Brain microvascular endothelial cell (primary cell): ENCODE measurements at places on chromosomes 7 and 10.
A peak's percentile ranks its signal among the peaks of the same experiment; 100 is the strongest.

DNA sequence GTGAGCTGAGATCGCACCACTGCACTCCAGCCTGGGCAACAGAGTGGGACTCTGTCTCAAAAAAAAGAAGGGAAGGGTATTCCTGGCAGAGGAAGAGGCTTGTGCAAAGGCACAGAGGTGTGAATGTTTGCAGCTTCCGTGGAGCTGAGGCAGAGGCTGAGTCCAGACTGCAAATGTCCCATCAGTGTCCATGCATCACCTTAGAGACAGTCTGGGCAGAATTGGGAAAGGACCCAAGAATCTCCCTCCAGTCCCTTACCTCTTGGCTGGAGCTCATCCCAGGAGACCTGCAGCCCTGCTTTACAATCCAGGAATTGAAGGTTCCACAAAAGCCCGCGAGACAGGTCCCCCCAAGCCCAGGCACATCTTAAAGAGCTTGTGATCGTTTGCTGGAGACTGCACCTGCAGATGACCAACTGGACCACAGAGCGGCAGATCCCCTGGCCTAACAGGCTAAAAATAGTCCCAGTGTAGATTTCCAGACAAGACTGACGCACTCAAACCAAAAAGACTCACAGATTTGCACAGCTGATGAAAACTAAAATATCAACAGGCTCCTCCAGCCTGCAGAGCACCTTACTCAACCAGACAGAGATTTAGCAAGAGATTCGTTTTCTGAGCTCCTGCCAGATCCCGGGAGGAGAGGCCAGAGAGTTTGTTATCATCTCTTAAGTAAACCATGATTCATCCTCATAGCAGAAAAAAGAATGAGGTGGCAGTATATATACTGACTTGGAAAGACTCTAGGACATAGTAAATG is 22.9 kb upstream of the NANOS1 start:
- peak; percentile 99 for DNase-seq

- no peak for DNase-seq
These were observed 335.3 kb downstream of the GLRX3 start for GRCh38 chr10:130471486-130471885.

DNA sequence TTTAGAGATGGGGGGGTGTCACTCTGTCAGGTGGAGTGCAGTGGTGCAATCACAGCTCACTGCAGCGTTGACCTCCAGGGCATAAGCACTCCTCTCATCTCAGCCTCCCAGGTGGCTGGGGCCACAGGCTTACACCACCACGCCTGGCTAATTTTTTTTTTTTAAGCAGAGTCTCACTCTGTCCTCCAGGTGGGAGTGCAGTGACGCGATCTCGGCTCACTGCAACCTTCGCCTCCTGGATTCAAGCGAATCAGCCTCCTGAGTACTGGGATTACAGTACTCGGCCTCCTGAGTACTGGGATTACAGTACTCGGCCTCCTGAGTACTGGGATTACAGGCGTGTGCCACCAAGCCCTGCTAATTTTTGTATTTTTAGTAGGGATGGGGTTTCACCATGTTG is 23.6 kb upstream of the PPIA start:
- DNase-seq = no peak

- DNase-seq = no peak
These were observed 3.0 kb upstream of the SH2B2 start for GRCh38 chr7:102283477-102284189.

GRCh38 chr10:116398224-116398623 is 29.4 kb upstream of the PNLIPRP3 start:
- DNase-seq = no peak

- DNase-seq = no peak
These were observed 11.9 kb upstream of the HUS1 start for GRCh38 chr7:47991270-47991669.

GRCh38 chr10:112308125-112308502 is 24.9 kb downstream of the TECTB start:
- DNase-seq = no peak

DNA sequence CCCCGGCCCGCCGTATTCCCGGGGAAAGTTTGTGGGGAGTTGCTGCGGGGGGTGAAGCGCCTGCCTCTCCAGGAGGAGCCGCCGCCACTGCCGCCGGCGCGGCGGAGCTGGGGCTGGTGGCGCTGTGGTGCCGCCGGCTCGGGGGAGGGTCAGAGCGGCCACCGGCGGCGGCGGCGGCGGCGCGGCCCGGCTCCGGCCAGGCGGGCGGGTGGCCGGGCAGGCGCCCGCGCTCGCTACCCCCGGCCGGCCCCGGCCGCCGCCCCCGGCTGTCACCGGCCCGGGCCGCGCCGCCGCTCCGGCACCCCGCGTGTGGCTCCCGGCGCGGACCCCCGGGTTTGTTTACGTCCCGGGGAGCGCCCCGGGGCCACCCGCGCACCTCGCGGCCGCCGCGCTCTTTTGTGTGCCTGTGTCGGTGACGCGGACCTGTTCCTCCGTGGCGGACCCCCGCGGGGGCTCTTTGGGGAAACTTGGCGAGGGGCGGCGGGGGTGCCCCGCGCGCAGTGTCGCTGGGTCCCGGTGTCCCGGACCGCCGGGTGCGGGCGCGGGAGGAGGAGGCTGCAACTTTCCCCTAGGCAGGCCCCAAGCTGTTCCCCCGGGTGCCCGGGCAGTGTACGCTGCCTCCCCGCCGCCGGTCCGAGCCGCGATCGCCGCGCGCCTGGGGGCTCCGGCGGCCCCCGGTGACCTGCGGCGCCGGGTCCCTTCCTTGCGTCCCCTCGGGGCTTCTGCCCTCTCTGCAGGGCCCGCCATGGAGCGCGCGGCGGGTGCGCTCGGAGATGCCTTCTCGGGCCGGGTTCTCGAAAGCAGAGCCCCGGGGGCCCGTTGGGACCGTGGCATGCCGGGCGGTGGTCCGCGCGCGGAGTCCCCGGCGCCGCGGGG is 593 bp upstream of the CUX1 start:
- no peak for DNase-seq

DNA sequence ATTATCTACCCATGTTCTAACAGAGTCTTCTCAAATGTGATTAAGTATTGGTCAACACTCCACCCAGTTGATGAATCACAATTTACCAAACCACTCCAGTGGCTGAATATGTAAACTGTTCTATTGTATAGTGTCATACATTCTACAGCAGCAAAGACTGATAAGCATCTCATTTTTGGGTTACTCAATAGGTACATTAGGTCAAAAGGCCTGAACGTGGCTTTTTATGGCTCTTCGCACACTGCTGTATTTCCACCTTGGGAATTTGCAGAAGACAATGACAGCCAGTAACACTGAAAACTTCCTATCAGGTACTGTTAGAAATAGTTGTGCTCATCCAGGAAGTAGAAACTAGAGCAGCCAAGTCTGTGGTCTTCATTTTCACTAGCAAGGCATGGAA is 166.9 kb downstream of the GLI3 start:
- DNase-seq = peak; percentile 42

DNA sequence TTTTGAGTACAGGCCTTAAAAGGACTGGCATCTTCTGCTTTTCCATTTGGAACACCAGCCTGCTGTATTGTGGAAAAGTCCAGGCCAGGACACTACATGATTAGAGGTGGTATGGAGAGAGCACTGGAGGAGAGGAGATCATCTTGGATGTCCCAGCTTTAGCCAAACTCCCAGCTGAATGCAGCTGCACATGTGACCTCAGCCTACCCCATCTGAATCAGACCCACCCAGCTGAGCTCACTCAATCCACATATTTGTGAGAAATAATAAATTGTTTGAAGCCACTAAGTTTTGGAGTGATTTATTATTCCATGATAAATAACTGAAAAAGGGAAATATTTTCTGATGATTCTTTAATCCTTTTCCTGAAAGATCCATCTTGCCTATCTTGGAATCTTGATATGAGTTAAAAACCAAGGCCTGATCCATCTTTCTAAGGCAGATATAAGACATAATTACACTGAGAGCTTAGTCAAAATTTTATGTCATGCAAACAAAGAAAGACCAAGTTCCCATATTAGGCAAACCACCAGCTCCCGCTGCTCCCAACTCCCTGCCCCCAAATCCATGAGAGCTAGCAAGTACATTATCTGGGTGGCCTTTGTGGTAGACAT is 55.1 kb upstream of the TRIL start:
- no peak for DNase-seq

GRCh38 chr7:130490888-130491804 is 739 bp upstream of the MEST start:
- DNase-seq = peak; percentile 29

GRCh38 chr7:87517136-87517815 is 41.8 kb upstream of the ABCB4 start:
- no peak for DNase-seq

DNA sequence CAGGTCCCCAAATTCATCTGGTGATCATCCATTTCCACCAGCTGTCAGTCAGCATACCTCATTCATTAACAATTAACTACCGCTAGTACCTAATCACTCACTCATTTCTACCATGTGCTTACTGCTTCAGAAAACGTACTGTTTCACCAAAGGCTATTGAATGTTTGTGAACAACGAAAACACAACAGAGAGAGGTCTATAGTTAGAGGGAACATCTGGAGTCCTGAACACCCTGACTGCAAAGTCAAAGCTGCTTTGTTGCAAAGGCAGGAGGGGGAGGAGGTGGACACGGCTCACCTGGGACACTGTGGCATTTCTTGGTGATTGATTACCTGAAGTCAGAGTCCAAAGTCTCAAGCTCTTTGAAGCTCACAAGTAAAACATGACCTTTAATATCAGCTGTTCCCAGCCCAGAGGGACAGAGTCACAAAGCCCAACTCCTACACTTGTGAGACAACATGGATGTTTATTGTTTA is 342.3 kb upstream of the ADARB2 start:
- no peak for DNase-seq

DNA sequence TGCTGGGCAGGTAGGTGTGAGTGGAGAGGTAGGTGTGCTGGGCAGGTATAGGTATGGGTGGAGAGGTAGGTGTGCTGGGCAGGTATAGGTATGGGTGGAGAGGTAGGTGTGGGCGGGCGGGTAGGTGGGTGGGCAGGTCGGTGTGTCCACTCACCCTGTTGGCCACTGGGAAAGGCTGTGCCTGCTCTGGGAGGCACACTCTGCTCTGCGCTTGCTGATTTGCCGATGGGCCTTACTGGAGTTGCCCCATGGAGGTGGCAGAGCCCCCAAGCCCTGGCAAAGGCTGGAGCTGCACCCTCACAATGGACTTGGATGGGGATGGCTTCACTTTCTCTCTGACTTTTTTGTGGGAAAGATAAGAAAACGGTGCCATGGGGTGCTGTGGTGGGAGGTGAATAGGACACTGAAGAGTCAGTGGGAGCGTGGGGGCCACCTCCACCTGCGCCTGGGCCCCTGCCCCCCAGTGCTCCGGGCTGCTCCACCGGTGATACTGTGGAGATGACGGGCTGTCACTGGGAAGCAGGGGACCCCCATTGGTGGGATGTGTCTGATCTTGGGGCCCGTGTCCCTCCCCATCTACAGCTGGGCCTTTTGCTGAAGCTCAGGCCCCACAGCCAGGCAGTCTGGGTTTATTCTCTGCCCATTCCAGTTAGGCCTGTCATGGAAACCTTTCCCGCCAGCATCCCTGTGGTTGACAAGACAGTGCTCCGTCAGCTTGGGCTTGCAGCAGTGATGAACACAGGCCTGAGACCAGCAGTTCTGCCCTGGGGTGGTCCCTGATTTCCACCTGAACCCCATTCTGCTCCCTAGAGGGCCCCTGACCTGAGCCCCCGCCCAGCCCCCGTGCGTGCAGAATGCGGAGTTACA is 75.0 kb downstream of the NKX6-2 start:
- no peak for DNase-seq

DNA sequence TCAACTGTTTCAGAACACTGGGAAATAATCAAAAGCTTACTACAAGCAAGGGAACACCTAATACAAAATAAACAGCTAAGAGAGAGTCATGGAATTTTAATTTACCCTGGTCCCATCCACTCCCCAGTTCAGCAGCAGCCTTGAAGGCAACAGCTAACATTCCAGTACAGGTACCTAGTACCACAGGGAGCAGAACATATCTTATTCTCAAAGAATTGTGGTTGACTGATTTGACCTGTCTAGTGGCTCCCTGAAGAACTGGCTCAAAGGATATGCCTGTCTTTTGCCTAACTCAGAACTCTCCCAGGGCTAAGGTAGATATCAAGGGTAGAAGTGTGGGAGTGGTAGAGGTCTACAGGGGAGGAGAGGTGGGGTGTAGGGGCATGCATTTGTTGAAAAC is 32.3 kb downstream of the SMURF1 start:
- no peak for DNase-seq

- DNase-seq = no peak
These were observed 174.5 kb upstream of the KLF14 start for GRCh38 chr7:130908345-130909160.

DNA sequence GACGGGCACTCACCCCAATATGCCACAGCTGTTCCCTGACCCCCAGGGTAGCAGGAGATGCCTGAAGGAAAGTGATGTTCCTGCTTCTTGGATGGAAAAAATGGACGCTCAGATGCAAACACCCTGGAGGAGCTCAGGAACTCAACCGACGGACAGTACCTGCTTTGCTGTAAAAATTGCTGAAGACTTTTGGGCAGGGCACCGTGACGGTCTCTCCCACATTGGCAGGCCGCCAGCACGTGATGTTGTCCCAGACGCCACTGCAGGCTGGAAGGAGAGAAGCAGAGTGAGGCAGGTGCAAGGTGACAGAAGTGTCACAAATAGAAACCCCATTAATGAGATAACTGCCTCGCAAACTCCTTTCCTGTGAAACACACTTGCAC is 35.0 kb downstream of the VIPR2 start:
- no peak for DNase-seq

DNA sequence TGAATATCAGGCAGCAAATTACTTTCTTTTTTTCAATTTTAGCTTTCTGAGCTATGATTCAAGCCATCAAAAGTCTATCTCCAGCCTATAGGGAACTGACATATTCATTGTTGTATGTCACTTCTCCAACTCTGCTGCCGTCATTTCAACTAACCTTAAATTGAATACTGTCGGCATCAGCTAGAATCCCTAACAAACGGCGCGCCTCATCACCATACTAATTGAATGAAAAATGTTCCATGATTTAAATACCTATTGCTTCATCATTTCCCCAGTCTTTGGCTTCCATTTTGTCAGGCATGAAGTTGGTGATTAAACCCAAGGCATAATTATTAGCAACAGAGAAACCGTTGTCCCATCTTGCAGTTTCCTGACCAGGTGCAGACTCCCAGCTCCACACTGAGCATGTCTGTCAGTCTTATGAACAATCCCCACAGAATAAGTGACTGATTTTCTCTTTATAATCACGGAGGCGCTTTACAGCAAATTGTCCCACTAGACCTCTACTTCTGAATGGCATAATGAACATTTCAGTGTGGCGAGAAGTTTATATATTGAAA is 83.5 kb upstream of the NPY start:
- no peak for DNase-seq
